Fibroblast of the conjunctiva (primary cell): ENCODE measurements at places on chromosomes 1 and 21.

DNA sequence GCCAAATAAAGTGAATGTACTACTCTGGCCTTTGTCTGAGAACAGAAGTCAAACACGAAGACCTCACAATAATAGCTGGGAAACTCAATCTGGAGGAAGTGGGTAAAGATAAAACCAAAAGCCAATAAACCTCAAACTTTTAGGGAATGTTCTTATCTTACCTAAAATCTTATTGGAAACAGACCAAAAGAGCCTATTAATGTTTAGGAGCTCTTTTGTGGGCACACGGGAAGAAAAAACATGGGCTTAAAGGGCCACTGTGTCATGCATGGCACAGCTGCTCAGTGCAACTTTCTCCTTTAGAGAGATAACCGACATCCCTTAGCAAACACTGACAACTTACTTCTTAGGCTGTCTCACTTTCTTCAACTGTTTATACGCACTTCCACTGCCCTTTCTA, 16.1 kb downstream of the EIF2B3 start:
- no peak for DNase-seq

- no peak for DNase-seq
Observed at GRCh38 chr21:42160765-42161164, 58.2 kb upstream of the ABCG1 start.

DNA sequence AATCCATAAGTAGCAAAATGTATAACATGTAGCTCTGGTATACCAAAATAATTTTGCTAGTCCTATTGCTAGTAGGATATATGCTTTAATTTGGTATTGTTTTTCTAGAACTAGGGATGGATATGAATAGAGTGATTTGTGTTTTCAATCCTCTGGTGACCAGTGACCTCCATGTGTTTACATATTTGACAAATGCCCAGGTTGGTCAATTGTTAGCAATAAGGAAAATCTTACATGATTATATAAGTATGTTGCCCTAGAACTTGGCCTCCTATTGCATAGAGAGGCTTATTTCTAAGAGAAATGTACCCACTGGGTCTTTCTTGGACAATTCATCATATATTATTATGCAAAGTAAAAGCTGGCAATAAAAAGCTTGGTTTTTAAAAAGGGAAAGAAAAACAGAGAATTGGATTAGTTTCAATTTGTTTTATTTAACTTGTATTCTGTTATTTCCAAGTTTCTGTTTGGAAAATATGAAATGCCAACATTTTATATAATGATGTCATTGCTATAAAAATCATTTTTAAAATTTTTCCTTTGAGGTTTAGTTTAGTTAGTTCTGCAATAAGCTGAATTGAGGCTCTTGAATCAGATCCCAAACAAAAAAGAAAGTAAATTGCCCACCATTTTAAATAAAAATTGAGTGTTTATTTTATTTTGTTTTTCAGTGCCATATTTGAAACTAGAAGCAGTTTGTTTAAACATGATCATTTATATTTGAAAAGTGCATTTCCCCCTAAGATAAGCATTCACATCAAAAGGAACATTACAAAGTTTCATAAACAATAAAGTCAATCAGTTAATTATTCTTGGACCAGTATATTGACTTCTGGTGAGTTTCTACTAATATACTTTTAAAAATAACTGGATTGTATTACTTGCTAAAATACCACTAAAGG, 210.9 kb downstream of the ZC3H11B start:
- no peak for DNase-seq

GRCh38 chr1:6831366-6831765, 46.1 kb downstream of the CAMTA1 start:
- DNase-seq: no peak

- DNase-seq: no peak
Observed at GRCh38 chr1:194184425-194184824, 998.0 kb upstream of the B3GALT2 start.

- peak; percentile 90 for DNase-seq
Observed at GRCh38 chr1:212234431-212235395, 50.5 kb upstream of the PPP2R5A start.

DNA sequence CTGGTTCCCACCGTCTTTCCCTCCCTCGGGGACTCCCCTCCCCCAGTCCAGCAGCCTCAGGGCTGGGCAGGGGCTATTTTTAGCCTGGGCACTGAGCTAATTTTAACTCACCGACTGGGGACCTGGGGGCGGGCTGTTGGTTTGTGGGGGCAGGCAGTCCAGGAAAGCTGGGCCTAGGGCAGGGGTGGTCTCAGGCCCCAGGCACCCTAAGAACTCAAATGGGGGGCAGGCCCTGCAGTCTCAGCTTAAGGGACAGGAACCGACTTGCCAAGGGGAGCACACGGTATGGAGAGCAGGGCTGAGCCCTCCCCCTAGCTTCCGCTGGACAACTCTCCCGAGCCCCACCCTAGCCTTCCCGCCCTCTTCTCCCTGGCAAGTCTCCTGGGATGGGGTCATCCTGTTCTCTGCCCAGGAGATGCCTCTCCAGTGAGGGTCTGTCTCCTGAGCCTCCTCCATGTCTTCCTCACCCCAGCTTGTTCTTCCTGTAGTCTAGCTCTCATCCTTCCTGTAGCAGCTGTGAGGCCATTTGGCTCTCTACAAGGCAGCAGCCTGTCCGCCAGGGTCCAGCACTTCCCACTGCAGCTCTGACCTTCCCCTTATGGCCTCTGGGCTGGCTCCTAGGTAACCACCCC, 10.1 kb downstream of the MEF2D start:
- no peak for DNase-seq

GRCh38 chr21:17089091-17089491, 423.8 kb upstream of the CXADR start:
- DNase-seq: no peak

DNA sequence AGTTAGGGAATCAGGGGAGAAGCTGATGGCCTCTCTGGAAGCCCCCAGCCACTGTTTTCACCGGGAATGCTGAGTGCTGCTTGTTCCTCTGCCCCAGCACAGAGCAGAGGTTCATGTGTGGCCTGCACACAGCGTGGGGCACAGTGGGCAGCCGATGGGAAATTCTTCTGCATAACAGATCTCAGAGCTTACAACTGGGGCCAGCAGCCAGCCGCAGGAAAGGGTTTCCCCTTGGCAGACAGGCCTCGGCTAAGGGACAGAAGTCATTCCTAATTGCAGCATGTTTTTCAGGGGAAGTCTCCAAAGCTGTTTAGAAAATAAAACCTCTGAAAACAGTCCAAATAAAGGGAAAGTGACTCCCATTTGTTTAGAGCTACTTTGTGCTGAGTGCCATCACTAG, 22.6 kb downstream of the HMGB4 start:
- no peak for DNase-seq

GRCh38 chr1:229508823-229509337, 739 bp upstream of the NUP133 start:
- no peak for DNase-seq

- DNase-seq: peak; percentile 53
Observed at GRCh38 chr21:46038871-46039397, 57.4 kb downstream of the COL6A1 start.

DNA sequence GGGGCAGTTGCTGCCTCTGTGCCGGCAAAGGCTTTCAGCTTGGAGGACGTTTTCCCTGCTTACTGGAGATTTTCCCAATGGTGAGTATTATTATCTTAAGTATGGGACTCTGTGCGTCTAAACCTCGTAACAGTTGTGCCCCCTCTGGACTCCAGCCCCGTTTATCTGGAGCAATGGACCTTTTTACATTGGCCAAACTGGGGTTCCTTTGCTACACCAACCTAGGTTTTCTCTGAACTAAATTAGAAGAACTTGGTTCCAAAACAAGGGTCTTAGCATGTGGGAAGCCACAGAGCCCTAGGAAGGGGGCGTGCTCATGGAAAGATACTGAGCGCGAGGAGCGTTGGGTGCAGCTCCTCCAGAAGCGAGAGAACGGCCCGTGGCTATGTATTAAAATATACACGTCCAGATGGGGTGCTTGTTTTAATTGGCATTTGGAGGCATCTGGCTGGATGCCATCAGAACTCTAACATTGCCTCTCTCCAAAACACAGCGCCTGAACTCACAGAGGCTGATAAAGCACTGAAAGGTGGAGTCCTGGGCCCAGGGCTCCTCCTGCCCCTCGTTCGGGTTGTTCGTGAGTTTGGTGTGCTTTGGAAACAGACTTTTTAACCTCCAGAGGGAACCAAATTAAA, 28.4 kb downstream of the POFUT2 start:
- DNase-seq: no peak

DNA sequence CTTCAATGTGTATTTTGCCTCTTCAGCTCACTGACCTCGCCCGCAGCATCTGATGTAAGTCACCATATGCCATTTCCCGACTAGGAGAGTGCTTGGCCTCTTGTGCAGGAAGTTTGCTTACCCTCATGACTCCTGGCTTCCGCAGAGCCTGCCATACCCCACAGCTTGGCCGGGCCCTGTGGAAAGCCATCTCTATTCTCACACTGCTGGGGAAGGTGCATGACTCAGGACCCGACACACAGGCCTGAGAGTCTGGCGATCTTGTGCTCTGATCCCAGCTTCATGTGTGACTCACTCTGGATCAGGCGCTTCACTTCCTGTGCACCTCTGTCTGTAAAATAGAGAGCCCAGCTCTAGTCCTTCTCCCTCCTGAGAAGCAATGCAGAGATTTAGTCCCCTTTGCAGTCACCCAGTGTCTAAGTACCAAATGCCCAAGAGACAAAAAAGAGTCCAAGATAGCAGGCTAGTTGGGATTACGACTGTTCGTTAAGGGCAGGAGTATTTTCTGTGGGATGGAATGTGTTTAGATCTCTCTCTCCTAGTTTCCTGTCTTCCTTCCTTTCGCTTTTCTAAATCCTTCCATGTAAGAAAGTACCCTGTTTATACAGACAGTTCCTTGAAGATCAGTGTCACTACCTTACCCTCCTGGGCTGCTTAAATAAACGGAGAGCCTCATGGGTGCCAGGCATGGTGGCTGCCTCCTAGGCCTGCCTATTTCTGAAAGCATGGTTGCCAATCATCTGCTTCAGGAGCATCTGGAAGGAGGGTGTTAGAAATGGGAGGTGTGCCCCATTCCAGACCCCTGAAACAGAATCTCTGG, 62.8 kb upstream of the KIF26B start:
- peak; percentile 65 for DNase-seq

GRCh38 chr21:45357436-45358260, 47.3 kb upstream of the COL18A1 start:
- DNase-seq: no peak

- no peak for DNase-seq
Observed at GRCh38 chr1:183987593-183988318, 49.8 kb downstream of the COLGALT2 start.

GRCh38 chr21:28239340-28239739, 753.3 kb downstream of the LTN1 start:
- DNase-seq: peak; percentile 18

DNA sequence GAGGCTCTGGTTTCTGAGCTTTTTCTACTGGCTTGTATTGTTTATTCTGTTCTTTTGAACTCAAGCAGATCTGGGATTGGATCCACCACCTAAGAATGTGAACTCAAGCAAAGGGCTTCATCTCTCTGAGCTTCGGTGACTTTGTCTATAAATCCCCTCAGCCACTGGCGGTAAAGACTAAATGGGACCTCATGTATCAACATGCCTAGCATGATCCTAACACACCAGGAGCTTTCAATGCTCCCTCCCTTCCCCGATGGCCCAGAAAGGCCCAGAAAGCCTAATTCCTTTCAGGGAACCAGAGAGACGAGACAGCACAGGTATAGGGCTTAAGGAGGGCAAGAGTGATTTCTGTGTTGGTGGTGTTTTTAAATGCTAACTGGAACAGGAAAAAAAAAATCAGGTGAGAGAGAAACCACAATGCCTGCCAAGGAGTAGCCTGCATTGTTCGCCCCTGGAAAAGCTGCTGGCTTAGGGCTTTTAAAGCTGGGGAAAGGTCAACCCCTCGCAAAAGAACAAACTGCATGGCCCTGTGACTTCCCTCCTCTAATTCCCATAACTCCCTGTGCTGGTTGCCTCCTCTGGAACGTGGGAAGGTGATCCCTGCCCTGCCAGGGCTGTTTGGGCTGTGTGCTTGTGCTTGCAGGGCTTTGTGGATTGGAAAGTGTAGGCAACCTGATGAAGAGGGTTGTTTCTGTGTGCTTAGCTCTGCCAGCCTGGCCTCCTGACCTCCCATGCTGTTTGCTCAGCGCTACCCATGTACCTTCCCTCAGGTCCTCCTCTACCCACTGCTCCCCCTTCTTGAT, 147.0 kb downstream of the PLPP3 start:
- no peak for DNase-seq

- DNase-seq: no peak
Observed at GRCh38 chr21:36087362-36088138, 17.7 kb downstream of the CBR1 start.

DNA sequence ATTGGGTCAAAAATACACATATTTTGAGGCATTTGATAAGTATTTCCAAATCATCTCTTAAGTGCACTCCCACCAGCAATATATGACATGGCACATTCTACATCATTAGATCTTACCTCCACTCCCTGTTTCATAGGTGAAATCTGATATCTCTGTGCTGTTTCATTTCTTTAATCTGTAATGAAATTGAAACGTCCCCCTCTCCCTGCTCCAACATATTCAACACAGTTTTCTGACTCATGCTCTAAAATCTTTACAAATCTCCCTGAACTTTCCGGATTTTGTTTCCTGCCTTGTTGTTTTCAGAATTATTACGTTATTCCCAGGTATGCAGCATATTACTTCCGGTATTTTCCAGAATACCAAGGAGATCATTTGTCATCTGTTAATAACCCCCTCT, 66.1 kb upstream of the AKT3 start:
- DNase-seq: no peak

DNA sequence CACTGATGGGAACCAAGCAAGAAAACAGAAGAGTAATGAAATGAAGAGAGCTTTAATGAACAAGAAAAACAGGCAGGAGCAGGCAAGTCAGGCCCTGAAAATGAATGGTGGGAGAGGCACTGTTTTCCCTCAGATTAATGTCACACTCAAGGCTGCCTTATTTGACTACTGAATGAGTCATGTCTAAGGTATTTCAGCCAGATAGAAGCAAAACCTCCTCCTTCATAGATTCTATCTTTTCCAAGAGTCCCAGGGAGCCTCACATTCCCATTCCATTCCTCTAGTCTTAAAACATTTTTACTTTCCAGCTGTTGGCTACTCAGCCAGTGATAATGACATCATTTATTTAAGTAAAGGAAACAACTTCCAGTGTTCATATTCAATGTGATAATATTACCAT, 228.4 kb upstream of the NRIP1 start:
- peak; percentile 56 for DNase-seq

DNA sequence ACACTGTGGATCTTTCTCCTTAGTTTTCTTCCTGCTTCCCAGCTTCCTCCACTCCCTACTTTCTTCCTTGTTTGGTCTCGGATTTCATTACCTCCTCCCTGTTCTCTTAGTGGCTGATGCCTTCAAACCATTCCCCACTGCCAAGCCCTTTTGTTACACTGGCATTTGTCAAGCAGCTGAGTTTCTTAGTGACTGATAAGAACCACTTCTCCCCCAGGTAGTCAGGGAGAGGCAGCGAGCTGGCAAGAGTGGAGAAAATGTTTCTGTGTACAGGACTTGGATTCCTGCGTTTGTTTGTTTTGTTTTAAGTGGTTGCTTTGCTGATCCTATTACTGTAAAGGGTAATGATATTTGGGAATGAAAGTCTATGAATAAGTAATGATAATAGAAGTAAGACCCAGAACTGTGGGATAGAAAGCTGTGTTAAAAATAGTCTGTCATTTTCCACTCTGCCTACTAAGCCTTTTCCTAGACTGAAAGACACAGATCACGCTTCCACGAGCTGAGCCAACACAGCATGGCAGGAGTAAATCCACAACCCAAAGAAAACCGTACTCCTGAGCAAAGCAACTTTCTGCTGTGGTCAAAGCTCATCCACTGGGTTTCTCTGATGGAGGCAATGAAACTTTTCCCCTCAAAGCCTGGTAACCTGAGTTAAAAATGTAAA, 10.1 kb upstream of the SERTAD4 start:
- DNase-seq: no peak
